ENCODE measurements at places on chromosomes 5 and 9.

GRCh38 chr9:100324594-100325200, 28.0 kb downstream of the TEX10 start:
- no peak for DNase-seq

GRCh38 chr5:15525703-15526275, 25.8 kb downstream of the FBXL7 start:
- DNase-seq, result no peak

DNA sequence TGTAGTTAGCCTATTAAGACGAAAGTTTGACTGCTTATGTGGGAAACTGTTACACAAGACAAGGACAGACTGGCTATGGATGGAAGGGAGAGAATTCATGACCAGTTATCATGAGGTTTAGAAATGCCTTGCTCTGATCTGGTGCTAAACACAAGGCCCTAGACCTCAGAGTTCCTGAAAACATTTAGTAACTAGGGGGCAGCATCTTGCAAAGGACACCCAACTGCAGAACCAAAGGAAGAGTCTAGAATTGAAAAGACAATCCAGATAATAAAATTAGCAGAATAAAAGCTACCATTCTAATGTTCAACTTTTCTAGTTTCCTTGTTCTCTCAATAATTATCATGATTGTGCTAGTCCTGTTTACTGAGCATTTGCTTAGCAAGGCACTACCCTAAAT, 130.5 kb upstream of the GPR151 start:
- no peak for DNase-seq

DNA sequence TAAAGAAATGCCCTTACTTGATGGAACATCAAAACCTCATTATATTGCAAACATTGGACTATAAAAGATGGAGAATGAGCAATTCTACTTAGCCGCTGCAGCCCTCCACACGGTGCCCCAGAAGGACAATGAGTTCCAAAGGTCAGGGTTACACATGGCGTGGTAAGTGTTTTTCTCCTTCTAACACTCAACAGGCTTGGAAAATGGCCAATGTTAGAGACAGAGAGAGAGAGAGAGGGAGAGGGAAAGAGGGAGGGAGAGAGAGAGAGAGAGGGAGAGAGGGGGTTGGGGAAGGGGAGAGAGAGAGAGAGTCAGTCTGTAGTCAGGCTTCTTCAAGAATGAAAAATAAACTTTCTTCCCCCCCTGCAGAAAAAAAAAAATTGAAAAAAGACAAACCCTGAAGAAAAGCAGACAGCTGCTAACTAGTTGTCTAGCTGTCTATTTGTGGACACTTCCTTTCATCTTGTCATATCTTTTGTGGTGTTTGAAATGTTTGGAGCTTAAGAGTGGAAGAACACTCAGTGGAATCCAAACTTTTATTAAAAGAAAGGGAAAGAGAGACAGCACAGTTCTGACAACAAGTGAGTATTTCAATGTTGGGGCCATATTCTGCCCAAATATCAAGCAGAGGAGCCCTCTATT, 324.8 kb downstream of the TMEM38B start:
- no peak for DNase-seq

GRCh38 chr5:21802869-21803490, 1050.2 kb downstream of the CDH12 start:
- DNase-seq, result no peak

DNA sequence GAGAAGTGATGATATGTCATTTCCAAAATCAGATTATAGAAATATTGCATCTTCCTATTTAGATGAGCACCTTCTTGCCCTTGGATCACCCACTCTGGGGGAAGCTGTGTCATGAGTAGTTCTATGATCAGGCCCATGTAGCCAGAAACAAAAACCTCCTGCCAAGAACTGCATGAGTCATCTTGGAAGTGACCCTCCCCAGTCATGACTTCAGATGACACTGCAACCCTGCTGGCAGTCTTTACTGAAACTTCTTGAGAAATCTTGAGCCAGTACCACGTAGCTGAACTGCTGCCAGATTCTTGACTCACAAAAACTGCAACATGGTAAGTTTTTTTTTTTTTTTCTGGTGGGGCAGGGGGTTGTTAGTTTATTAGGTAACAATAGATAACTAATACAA, 439.6 kb upstream of the PTGER4 start:
- DNase-seq, result no peak

GRCh38 chr5:142548739-142549275, 137.1 kb downstream of the FGF1 start:
- peak; percentile 1 for DNase-seq

GRCh38 chr5:50856401-50857119, 190.1 kb downstream of the PARP8 start:
- DNase-seq, result no peak

DNA sequence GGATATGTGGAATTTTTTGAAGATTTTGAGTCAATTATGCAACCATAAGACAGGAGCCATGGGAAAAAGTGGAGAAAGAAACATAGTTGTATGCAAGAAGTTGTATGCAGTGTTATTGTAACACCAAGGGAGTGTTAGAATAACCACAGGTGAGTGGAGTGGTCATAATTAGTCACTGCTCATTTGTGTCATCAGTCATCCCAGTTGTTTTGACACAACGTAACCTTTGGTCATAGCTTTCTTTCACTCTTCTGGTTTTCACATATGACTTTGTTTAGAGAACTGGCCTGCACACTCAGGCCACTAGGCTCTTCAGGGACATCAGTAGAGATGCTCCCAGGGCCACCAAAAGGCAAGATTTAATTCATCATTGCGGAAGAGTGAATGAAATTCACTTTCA, 158.7 kb upstream of the HMHB1 start:
- DNase-seq, result peak; percentile 4

GRCh38 chr9:116323012-116323411, 169.4 kb downstream of the PAPPA start:
- DNase-seq, result no peak

GRCh38 chr9:128715436-128715750, 8.5 kb downstream of the ZDHHC12 start:
- DNase-seq, result no peak

DNA sequence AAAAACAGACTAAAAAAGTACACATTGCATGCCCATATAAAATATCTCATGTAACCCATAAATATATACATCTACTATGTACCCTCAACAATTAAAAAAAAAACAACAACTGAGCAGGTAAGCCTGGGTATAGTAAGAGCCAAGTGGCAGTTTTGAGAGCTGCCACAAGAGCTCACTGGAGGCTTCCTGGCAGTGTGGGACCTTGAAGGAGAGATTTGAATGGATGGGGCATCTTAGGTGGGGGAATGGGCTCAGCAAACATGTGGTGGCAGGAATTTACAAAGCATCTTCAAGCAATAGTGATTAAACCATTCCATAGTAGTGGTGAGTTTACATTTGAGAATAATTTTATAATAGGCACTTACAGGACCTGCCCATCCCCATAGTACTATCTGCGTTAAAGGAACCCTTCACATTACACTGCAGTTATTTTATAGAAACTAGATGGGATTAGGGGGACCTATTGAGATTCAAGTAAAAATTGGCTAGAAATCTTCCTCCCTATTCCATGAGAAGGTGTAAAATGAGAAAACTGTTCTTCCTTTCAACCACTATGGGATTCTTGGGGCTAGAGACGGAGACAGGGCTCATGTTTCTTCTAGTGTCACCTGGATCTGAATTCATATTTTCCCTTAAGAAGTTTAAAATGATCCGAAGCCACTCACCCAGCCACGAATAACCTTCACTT, 6.9 kb downstream of the MEGF10 start:
- no peak for DNase-seq

DNA sequence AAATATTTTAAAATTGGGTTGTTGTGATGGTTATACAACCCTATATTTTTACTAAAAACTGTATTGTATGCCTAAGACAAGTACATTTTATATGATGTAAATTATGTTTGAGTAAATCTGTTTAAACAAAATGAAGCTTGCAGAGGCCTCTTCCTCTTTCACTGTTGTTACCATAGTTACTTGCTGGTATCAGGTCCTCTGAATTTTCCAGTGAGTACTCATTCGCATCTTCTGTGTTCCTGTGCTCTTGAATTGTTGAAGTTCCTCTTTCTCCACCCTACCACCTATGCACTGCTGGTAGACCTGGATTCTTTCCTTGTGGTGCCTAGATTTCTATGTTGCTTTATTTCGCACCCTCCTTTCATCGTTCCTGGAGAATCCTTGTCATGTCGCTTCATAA, 938.5 kb upstream of the ACO1 start:
- no peak for DNase-seq

GRCh38 chr9:79210541-79211243, 361.1 kb upstream of the TLE4 start:
- no peak for DNase-seq

DNA sequence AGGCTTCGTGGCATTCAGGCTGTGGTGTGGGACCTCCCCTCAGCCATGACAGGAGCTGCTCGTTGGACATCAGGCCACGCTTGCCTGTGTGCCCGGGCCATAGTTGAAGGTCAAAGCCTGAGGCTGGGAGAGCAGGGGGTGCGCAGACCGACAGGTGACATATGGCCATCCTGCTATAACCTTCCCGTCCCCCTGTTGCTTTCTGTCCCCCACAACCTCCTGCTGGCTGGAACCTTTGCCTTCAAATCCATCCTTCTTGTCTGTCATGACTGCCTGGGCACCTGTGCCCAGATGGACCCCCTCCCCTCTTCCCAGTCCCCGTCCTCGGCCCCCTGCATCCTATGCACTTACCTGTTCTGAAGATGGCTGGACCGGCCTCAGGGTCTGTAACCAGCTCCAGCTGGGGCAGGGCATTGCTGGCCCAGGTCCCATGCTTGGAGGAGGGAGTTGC, 83.2 kb downstream of the WNK2 start:
- DNase-seq, result no peak

DNA sequence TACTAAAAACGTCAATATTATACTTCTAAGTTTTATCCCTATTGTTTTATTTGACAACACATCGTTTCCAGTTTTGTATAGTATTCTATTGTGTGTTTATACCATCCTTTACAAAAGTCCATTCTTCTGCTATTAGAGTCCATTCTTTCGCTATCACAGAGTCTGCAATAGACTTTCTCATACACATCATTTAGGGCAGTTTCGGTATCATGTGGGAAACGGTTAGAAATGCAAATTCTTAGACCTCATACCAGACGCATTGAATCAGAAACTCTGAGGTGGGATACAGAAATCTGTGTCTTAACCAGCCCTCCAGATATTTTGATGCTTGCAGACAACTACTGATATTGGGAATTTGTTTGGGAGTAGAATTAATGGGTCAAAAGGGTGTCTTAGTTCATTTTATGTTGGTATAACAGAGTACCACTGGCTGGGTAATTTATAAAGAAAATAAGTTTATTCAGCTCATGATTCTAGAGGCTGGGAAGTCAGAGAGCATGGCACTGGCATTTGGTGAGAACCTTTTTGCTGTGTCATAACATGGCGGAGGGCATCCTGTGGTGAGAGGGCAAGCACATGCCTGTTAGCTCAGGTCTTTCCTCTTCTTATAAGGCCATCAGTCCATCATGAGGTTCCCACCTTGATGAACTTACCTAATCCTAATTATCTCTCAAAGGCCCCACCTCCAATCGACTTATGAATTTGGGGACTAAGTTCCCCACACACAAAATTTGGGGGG, 21.1 kb downstream of the CARTPT start:
- no peak for DNase-seq

DNA sequence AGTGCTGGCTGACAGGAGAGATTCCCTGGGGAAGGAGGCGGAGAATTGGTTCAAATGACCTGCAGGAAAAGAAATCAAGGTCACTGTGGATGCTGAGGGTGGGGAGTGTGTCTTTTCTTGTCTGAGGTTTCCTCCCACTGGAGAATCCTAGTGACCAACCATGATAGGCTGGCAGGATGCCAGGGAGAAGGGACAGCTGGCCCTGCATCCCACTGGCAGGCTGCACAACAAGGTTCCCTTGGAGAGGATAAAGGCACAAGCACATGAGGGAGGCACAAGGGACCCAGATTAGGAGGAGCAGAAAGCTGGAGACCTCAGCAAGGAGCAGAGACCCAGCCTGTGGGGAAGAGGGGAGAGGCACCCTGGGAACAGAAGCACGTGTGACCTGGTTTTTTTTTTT, 11.4 kb upstream of the ZDHHC12 start:
- no peak for DNase-seq

DNA sequence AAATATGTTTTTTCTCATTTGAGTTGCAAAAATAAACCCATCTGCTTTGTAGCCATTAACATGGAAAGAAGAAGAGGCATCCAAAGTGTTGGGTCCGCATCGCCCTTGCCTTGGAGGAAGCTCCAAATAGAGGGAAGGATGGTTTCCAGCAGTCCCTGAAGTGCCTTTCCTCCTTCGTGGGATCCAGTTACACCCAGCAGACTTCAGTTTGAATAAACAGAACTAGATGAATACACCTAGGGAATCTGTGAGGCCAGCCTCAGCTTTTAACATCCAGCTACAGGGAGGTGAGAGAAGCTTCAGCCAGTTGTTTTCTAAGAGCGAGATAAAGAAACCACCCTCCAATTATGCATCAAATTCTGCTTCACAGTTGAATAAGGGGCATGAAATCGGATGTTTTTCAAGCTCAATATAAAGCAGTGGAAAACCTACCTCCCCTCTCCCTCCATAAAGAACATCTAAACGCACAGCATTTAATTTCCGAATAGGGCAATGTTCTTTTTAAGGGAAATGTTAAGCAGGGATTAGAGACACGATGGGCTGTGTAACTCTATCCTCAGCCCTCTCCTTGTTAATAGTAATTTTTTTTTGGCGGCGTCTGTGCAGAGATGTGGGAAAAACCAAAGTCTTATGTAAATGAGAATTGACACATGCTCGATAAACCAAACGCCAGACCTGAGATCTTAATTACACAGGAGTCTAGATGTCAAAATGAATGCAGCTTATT, 264.7 kb downstream of the SLIT3 start:
- DNase-seq, result no peak

- DNase-seq, result no peak
Observed at GRCh38 chr9:9949368-9949767, 663.4 kb downstream of the PTPRD start.

DNA sequence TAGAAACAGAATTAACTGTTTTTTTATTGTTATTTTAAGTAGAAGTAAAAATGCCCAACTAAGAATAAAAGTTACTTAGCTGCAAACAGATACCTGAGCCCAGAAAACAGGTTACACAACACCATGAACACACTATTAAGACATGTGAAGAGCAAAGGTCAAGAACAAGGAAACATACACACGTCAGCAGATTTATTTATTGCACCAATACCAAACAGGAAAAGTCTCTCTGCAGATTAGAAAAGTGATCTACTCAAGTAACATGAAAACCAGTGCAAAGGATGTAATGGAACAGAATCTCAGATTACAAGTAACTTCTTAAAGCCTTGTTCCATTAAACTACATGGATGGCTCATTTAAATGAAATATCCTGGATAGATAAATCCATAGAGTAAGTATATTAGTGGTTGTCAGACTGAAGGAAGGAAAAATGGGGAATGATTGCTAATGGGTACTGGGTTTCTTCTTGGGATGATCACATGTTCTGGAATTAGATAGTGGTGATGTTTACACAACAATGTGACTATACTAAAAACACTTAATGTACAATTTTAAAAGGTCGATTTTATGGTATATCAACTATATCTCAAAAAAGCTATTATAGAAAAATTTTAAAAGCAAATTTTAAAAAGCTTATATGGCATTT, 6.1 kb downstream of the SAR1B start:
- no peak for DNase-seq

- DNase-seq, result no peak
Observed at GRCh38 chr5:3153226-3153858, 401.9 kb upstream of the IRX2 start.

All from stimulated activated CD8-positive, alpha-beta memory T cell treated with anti-CD3 and anti-CD28 coated beads, Interleukin-15, amount 100 ng/mL, for 48 hours (primary cell).